ENCODE measurements at places on chromosomes 3 and 15. TPM values are rescaled to one million over a fixed set of nuclear protein-coding genes. Genes with fewer than 3 reads are reported as not detected.

ANKUB1 gene
- total RNA-seq: 1.3 TPM

PIAS1 gene
- total RNA-seq: 11.3 TPM

RAB5A gene
- 60.7 TPM for total RNA-seq

GNB4 gene
- 26.0 TPM for total RNA-seq

ATP2C1 gene
- 147 TPM for total RNA-seq

CFAP100 gene
- not detected for total RNA-seq

CSPG5 gene
- 0.21 TPM for total RNA-seq

RHOV gene
- 17.8 TPM for total RNA-seq

ECE2 gene
- total RNA-seq: under 0.01 TPM

CHD2 gene
- total RNA-seq: 57.1 TPM

RPL14 gene
- total RNA-seq: 328 TPM

RCN2 gene
- 26.3 TPM for total RNA-seq

MAGEF1 gene
- 21.5 TPM for total RNA-seq

GASK1A gene
- total RNA-seq: 0.48 TPM

CPB1 gene
- total RNA-seq: not detected

CCDC54 gene
- total RNA-seq: not detected

COL6A5 gene
- total RNA-seq: not detected

SERPINI2 gene
- not detected for total RNA-seq

ALG1L2 gene
- not detected for total RNA-seq

CNBP gene
- total RNA-seq: 475 TPM

VWA5B2 gene
- not detected for total RNA-seq
